ENCODE measurements at places on chromosomes 5 and 9.

DNA sequence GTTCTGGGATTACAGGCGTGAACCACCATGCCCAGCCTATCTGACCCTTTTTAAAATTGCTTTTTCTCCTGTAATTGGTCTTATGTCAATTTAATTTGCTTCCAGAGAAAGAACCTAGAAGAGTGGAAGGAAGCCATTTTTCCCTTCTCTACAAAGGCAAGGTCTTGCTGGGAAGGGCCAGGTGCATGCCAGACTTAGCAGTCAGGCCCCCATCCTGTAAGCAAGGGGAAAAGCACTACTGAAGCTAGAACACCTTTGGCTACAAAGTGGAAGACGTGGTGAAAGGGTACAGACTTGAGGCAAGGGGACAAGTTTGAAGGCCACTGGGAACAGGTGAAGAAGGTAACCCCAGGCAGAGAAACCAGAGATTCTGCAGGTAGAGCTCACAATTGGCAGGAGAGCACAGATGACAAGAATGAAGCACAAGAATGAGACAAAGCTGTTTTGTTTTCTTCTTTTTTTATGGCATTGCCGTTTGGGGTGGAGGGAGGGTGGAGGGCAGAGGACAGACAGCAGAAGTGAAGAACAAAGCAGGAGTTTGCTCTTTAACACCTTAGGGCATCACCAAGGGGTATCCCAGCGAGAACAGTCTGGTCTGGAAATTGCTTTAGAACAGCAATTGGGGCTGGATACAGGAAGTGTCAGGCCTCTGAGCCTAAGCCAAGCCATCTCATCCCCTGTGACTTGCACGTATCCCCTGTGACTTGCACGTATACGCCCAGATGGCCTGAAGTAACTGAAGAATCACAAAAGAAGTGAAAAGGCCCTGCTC, 72.9 kb downstream of the SERINC5 start:
- no peak for DNase-seq

DNA sequence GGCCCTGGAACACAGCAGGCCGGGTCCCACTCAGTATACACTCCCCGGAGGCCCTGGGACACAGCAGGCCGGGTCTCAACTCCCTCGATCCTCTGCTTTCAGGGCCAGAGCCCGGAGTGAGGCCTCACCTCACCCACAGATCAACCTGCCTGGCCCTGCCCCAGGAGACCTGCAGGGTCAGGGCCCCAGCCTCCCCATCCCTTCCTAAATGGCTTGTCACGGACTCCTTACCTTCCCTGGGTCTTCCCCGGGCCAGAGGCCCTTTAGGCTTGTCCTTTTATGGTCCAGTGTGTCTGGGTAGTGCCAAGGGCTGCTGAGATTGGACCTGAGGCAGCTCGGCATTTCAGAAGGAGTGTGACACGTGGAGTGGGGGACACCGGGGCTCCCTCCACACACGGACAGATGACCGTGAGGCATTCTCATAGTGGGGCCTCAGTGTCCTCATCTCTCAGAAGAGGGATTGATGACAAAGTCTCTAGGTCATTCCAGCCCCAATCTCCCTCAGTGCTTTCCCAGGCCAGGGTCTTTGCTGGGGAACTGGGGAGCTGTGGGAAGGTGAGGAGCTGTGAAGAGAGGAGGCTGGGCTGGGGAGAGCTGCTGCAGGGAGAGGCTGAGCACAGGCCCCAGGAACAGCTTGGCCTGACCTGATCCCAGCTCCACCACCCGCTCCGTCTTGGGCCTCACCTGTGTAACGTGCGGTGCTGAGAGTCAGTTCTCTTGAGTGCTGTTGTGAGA, 18.0 kb upstream of the PLEKHG4B start:
- DNase-seq: no peak

DNA sequence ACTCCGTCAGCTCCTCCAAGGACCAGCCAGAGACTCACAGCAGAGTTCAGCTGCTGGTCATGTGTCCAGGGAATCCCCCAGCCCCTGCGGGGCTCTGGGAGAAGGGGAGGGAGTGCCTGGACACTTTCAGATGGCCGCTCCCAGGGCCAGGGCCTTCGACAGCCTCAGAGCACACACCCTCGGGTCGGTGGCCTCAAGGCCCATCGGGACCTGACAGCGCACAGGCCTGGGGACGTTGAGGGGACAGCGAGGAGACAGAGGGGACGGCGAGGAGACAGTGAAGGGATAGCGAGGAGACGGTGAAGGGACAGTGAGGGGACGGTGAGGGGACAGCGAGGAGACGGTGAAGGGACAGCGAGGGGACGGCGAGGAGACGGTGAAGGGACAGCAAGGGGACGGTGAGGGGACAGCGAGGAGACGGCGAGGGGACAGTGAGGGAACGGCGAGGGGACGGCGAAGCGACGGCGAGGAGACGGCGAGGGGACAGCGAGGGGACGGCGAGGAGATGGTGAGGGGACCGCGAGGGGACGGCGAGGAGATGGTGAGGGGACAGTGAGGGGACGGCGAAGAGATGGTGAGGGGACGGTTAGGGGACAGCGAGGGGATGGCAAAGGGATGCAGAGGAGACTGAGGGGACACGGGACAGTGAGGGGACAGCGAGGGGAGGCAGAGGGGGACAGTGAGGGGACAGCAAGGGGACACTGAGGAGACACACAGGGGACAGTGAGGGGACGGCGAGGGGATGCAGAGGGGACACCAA, 47.3 kb downstream of the SLC12A7 start:
- DNase-seq: no peak

DNA sequence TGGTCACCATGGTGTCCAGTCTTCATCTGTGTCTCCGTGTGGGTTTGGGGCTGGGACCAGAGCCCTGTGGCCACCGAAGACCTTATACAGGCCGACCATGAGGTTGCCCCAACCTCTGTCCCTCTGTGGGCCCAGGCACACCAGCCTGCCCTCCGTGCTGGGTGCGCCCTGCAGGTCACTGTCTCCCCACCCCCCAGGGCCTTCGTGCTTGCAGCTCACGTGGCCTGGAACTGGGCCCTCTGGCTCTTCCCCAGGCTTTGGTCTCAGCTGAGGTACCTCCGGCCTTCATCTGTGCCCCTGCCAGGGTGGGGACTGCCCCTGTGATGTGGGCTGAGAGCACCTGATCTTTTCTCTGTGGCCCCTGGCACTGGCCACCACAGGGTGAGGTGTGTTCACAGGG, 92.1 kb downstream of the RXRA start:
- DNase-seq: no peak

DNA sequence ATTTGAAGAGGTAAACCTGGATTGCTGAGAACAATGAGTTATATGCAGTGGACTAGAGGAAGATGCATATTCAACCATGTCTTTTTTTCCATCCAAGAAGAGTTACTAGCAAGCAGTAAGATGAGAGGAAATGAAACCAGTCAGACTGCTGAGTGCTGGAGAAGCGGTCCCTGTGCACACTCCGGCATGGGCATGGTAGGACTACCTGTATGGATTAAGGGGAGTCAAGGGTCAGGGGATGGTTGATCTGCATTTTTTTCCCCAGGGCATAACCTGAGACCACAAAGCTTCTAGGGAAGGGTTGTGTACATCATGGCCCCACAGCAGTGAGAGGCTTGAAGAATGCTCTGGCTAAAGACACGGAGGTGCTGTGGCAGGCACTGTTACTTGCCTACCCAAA, 76.6 kb upstream of the ZNF169 start:
- no peak for DNase-seq

DNA sequence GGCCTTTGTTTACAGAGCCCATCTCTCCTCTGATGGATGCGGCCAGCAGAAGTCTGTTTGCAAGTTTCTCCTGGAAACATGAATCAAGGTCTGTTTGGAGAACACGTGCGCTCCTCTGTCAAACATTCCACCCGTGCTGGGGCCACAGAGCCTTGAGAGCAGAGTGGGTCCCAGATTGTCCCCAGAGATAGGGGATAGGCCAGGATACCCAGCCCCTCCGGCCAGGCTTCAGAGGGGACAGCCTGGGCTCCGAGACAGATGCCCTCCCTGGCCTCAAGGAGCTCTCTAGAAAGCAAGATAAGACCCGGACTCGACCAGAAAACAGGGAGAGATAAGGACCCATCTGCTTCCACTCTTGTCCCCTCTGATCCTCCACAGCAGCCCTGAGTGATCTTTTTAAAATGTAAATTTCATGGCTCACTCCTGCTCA, 40.4 kb upstream of the HAND1 start:
- no peak for DNase-seq

- no peak for DNase-seq
Measured at GRCh38 chr9:95302479-95302878, 15.0 kb downstream of the FANCC start.

DNA sequence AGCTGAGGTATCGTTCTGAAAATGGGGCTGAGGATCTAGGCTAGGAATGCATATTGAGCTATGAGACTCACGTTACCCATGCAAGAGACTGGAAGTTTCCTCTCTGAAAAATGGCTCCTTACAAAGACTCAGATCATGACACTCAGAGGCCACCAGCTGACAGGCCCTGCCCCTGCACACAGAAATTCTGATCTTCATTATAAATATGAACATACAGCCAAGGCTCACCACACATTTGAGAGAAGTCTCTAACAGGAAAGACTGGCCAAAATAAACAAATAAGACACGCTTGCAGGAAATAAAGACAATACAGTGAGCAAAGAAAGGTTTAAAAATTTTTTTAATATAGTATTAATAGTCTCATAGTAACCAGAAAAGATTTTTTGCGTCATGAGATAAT, 365.9 kb downstream of the NFIB start:
- DNase-seq: no peak

DNA sequence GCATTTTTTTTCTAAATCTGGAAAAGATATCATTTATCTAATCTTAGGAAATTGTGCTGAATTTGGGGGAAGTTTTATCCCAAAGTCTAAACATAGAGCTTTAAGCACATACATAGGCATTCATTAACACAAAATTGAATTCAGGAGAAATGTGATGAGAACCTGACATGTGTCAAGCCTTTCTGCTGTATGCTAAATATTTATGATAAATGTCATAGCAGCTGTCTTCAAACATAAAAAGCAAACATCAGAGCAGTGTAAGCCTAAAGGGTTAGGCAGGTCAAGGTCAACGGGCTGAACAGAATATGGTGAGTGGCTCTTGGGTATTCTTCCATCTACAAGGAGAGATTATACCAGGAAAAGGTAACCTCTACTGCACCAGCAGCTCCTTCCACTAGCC, 737.2 kb upstream of the ZNF608 start:
- DNase-seq: no peak

All from activated CD4-positive, CD25-positive, alpha-beta regulatory T cell (primary cell).